Activated CD8-positive, alpha-beta T cell treated with anti-CD3 and anti-CD28 coated beads for 36 hours (primary cell): ENCODE measurements at places on chromosomes 7 and 10. TPM values are rescaled to one million over a fixed set of nuclear protein-coding genes. Genes with fewer than 3 reads are reported as not detected.
A peak's percentile ranks its signal among the peaks of the same experiment; 100 is the strongest.

DNA sequence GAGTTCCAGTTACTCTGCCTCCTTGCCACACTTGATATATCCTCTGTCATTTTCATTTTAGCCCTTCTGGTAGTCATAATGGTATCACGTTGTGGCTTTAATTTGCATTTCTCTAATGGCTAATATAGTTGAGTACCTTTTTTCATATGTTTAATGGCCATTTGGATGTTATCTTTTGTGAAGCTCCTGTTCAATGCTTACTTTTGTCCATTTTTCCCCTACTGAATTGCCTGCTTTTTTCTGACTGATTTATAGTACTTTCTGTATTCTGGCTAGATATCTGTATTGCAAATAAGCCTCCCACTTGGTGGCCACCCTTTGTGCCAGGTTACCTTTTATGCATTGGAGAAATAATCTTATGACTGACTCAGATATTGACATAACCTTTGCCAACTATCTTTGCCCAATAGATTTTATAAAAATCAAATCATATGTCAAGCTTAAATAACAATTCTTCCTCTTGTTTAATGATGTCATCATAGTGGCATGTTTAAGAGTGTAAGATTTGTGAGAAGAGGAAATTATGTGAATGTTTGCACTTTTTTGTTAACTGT lies 50.6 kb downstream of the PRPF18 start:
- H3K27ac ChIP-seq: no peak overlapping the region
- DNase-seq: no peak
- H3K27me3 ChIP-seq: no peaks in the 10 kb centered on the region
- H3K4me3 ChIP-seq: no peak overlapping the region

GRCh38 chr10:113705344-113705652 lies 25.6 kb downstream of the CASP7 start:
- H3K27ac ChIP-seq: no peak overlapping the region
- H3K27me3 ChIP-seq: no peaks in the 10 kb centered on the region
- no peak overlapping the region for H3K4me3 ChIP-seq
- DNase-seq: no peak
- H3K4me1 ChIP-seq: peaks cover 24% of the 10 kb centered on the region
- H3K36me3 ChIP-seq: peaks cover 14% of the 10 kb centered on the region

DNA sequence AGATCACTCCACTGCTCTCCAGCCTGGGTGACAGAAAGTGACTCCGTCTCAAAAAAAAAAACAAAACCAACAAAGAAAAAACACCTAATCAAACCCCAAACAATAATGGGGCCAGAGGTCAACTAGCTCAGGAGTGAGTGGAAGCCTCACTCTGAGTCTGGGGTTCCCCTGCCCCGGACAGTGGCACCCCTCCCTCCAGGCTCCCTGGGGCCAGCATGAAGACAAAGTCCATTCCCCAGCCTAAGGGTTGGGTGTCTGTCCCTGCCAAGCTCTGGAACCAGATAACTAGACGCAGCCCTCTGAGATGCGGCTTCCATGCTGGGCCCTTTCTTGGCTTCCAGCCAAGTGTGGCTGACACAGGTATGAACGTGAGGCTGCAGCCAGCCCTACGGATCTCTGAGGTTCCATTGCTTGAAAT lies 1.7 kb upstream of the FUOM start:
- no peak overlapping the region for H3K4me3 ChIP-seq
- H3K27me3 ChIP-seq: no peaks in the 10 kb centered on the region
- DNase-seq: peak; percentile 33
- H3K27ac ChIP-seq: no peak overlapping the region

- H3K27me3 ChIP-seq: no peaks in the 10 kb centered on the region
- DNase-seq: peak; percentile 51
- no peaks in the 10 kb centered on the region for H3K36me3 ChIP-seq
- peaks cover 28% of the 10 kb centered on the region for H3K4me1 ChIP-seq
- H3K27ac ChIP-seq: peak overlapping the region; percentile 46
Observed at GRCh38 chr10:944034-944831, 12.7 kb upstream of the LARP4B start.

DNA sequence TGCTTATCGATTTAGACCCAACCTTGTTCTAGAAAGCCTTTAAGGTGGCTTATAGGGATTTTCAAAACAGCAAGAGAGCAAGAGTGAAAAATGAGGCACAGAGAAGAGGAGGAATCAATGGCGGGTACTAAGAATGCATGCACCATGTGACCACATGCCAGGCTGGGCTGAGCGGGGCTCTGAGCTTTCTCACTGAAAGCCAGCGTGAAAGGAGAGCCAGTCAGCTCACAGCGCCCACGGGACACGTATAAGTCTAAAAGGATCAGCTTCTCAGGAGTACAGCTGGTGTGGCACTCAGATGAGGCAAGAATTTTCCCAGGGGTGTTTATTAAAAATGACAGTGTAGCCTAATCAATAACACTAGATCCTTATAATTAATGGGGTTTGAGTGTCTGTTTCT lies 114.3 kb downstream of the SLIT1 start:
- no peak overlapping the region for H3K4me3 ChIP-seq
- H3K27me3 ChIP-seq: peaks cover 22% of the 10 kb centered on the region
- no peak overlapping the region for H3K27ac ChIP-seq
- no peak for DNase-seq
- H3K4me1 ChIP-seq: peaks cover 10% of the 10 kb centered on the region
- no peaks in the 10 kb centered on the region for H3K36me3 ChIP-seq

DNA sequence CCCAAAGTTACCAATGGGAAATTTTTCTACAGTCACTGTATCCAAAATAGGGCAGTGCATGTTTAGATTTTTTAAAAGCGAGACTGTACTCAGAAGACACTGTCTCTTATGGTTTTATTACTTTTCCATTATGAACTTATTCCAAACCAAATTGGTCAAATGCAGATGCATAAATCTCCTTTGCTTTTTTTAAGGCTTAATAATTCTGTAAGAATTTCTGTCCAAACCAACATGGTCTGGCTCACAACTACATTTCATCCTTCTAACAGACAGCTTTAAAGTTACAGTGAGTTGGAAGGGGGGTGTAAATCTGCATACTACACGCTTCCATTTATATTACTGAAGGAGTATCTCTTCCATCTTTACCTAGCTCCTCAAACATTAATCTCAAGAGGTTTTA lies 199.2 kb downstream of the SLC25A13 start:
- no peak overlapping the region for H3K27ac ChIP-seq
- peaks cover 4% of the 10 kb centered on the region for H3K36me3 ChIP-seq
- no peaks in the 10 kb centered on the region for H3K4me1 ChIP-seq
- no peaks in the 10 kb centered on the region for H3K27me3 ChIP-seq

DNA sequence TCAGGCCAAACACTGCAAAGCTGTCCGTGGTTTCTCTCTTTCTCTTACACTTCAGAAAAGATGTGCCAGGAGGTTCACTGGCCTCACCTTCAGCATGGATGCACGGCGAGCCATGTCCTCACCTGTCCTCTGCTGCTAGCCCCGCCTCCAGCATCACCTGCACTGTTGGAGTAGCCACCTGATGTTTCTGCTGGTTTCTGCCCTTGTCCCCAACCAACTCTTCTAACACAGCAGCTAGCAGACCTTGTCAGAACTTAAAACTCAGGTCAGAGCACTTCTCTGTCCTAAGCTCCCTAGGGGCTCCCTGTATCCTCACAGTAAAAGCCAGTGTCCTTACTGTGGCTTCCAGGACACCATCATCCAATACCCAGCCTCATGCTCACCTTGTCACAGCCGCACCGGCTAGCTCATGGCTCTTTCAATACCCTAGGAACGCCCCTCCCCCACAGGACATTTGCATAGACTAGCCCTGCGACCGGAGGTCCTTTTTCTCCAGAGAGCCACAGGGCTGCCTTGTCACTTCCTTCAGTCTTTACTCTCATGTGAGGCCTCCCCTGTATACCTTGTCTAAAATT lies 15.2 kb downstream of the PALD1 start:
- peak; percentile 63 for DNase-seq
- no peaks in the 10 kb centered on the region for H3K36me3 ChIP-seq
- peak overlapping the region; percentile 37 for H3K27ac ChIP-seq
- H3K4me1 ChIP-seq: peaks cover 22% of the 10 kb centered on the region

DNA sequence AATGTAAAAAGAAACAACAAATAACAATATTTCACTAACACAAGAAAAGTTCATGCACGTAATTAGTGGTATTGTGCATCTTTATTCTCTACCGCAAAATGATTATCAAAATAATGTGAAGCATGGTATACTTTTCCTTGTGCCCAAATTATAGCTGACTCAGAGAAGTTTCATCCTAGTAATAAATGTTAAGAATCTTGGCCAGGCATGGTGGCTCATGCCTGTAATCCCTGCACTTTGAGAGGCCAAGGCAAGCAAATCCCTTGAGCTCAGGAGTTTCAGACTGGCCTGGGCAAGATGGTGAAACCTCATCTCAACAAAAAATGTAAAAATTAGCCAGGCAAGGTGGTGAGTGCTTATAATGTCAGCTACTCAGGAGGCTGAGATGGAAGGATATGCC lies 105.0 kb downstream of the KMT2C start:
- no peak for DNase-seq
- peaks cover 26% of the 10 kb centered on the region for H3K4me1 ChIP-seq
- no peak overlapping the region for H3K4me3 ChIP-seq
- H3K27me3 ChIP-seq: no peaks in the 10 kb centered on the region
- H3K27ac ChIP-seq: no peak overlapping the region

DNA sequence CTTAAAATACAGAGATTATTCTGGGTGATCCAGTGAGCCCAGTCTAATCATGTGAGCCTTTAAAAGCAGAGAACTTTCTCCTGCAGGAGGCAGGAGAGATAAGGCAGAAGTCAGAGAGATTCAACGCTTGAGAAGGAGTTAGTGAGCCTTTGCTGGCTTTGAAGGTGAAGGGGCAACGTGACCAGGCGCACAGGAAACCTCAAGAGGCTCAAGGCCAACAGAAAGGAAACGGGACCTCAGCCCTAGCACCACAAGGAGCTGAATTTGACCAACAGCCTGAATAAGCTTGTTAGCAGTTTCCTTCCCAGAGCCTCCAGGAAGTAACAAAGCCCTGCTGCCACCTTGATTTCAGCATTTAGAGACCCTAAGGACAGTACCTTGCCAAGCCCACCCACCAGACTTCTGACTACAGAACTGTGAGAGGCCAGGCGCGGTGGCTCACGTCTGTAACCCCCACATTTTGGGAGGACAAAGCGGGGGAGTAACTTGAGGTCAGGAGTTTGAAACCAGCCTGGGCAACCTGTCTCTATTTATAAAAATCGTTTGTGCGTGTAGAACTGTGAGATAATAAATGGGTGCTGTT lies 87.3 kb upstream of the KAT6B start:
- DNase-seq: peak; percentile 71
- peak overlapping the region; percentile 90 for H3K27ac ChIP-seq
- no peaks in the 10 kb centered on the region for H3K27me3 ChIP-seq
- peaks cover 20% of the 10 kb centered on the region for H3K4me1 ChIP-seq
- peak overlapping the region; percentile 32 for H3K4me3 ChIP-seq
- no peaks in the 10 kb centered on the region for H3K36me3 ChIP-seq

- H3K36me3 ChIP-seq: no peaks in the 10 kb centered on the region
- H3K4me3 ChIP-seq: no peak overlapping the region
- peaks cover 48% of the 10 kb centered on the region for H3K4me1 ChIP-seq
- peak; percentile 53 for DNase-seq
- H3K27me3 ChIP-seq: no peaks in the 10 kb centered on the region
- no peak overlapping the region for H3K27ac ChIP-seq
Observed at GRCh38 chr10:61786728-61787127, 114.8 kb upstream of the ARID5B start.

- H3K27ac ChIP-seq: peak overlapping the region; percentile 49
- no peak overlapping the region for H3K4me3 ChIP-seq
- H3K27me3 ChIP-seq: no peaks in the 10 kb centered on the region
- H3K36me3 ChIP-seq: peaks cover 46% of the 10 kb centered on the region
- DNase-seq: no peak
Observed at GRCh38 chr7:45066409-45066808, 22.4 kb downstream of the NACAD start.

DNA sequence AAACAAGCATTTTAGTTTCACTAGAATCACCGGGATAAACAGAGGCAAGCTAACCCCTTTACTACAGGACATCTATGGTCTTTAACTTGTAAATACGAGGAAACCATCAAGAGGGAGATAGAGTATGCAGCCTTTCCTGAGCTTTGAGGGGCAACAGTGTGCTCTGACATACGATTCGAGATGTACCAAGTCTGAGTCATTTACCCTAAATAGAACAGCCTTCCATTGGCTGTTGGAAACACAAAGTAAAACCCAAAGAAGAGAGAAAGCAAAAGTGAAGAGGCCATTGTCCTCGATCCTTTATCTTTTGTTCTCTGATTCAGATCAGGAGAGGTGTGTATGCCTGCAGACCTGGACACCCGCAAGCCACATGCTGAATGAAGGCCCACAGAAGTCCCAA lies 289.5 kb downstream of the KCNMA1 start:
- no peak overlapping the region for H3K4me3 ChIP-seq
- no peak overlapping the region for H3K27ac ChIP-seq
- DNase-seq: no peak
- H3K36me3 ChIP-seq: no peaks in the 10 kb centered on the region

- H3K27ac ChIP-seq: no peak overlapping the region
- no peak overlapping the region for H3K4me3 ChIP-seq
- no peak for DNase-seq
- no peaks in the 10 kb centered on the region for H3K4me1 ChIP-seq
- H3K36me3 ChIP-seq: no peaks in the 10 kb centered on the region
- H3K27me3 ChIP-seq: peaks cover 4% of the 10 kb centered on the region
Observed at GRCh38 chr7:7035851-7036250, 146.5 kb upstream of the C1GALT1 start.

DNA sequence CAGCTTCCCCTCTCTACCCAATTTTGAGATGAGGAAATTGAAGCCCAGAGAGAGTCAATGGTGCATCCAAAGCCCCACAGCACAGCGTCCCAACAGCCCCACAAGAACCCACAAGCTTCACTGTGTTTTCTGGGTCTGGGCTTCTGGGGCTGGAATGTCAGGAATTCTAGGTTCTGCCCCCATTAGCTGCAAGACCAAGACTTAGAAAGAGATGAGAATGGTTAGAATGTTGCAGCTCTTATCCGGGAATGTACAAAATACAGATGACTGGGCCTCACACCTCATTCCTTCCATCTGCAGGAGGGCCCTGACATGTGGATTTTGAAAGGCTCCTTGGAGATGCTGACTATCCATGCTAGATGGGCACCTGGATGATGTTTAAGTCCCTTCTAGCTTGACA lies 6.0 kb upstream of the SGPL1 start:
- H3K27ac ChIP-seq: no peak overlapping the region
- H3K4me3 ChIP-seq: no peak overlapping the region
- no peaks in the 10 kb centered on the region for H3K36me3 ChIP-seq
- peaks cover 5% of the 10 kb centered on the region for H3K27me3 ChIP-seq
- no peak for DNase-seq
- H3K4me1 ChIP-seq: peaks cover 6% of the 10 kb centered on the region

AASS gene
- total RNA-seq: 0.68 TPM

PLXDC2 gene
- total RNA-seq: not detected

ANKRD30A gene
- total RNA-seq: not detected
